Activated CD4-positive, alpha-beta T cell treated with anti-CD3 and anti-CD28 coated beads for 1 hour (primary cell): ENCODE measurements at places on chromosomes 3 and 15.

DNA sequence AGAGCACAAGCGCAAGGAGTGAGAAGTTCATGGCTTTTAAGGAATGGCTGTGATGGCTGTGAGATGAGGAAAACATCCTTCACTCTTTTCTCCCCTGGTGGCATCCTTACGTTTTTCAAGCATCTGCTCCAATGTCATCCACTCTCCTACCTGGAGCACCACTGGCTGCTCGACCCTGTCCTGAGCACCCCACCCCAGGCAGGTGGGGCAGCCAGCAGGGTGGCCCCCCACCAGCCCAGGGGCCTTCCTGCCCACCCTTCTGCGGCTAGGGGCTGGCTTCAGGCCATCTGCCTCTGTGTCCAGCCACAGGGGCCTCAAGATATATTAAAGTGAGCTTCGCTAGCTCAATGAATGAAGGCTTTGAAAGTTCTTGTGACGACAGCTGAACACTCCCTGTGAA, 56.1 kb downstream of the ATP10A start:
- DNase-seq: no peak

- no peak for DNase-seq
Measured at GRCh38 chr3:100902572-100902971, 90.6 kb downstream of the ABI3BP start.

DNA sequence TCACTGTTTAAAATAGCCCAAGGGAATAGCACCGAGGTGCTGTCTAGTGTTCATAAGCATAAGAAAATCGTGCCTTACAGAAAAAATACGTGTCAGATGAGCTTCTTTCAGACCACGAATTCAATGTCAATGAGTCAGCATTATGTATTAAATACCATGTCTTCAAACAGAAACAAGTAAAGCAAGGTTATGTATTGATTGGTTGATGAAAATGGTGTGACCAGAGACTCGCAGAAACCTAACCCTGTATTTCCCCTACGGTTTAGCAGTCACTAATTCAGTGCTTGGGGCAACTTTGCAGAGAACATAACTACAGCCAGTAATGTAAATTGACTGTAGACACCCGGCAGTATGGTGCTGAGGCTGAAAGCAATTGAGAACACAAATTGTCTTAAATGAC, 307.7 kb downstream of the IL5RA start:
- no peak for DNase-seq

- no peak for DNase-seq
Measured at GRCh38 chr3:188488801-188489200, 334.8 kb downstream of the LPP start.

DNA sequence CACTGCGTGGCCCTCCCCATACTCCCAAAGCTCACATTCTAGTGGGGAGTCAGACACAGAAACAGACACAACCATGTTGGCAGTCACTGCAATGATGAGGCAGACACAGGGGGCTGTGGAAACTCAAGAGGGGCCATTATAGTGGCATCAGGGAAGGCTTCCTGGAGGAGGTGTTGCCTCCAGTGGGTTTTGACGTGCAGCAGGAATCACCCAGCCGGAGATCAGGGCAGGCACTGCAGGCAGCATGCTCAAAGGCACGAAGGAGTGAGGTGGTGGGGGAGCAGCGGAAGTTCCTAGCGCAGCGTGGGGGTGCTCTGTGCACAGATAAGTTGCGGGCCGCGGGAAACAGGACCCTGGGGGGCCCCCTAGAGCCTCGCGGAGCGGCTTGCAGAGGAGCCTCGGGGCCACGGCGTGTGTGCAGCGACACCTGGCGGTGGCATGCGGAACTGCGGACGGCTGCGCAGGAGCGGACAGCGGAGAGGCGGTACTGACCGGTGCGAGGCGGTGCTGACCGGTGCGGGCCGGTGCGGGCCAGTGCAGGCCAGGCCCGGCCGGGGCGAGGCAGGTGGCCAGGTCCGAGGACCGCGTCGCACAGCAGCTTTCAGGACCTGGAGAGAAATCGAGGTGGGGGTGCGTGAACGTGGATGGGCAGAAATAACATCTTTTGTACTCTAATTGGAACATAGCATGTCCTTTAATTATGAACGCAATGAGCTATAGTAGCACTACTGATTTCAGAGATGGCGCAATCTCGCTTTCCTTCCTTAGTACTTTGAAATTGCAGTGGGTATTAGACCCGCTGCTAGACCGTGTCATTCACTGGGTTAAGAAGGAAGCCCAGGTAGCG, 101.5 kb downstream of the FBLN2 start:
- peak; percentile 62 for DNase-seq

DNA sequence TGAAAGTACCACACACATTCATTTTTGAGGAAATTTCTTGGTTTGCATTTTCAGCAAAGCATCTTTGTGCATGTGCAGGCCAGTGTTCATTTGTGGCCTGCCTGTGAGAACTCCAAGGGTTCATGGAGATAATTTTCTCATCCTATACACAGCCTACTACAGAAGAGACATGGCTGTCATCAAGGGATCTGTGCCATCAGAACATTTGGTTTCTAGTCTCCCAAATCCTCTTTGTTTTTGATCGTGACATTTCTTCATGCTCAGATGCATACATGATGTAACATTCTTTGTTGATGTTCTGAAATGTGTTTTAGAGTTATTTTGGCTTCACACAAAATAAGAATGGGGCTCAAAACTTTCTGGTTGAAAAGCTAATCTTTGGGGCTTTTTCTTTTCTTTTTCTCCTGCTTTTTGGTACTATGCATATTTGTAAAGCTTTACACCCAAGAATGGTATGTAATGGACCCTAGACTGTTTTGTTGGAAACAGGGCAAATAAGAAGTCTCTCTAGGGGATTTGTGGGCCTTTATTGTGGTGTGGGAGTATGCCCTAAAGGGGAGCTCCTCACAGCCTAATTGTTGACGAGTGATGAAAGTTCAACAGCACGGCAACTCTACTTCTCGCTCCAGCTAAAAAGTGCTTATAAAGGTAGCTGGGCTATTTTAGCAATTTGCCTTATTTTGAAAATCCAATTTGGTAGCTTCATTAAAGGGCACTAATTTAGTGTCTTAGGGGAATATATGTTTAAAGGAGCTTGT, 3.2 kb upstream of the ARPP21 start:
- no peak for DNase-seq

- no peak for DNase-seq
Measured at GRCh38 chr15:78071383-78071782, 6.1 kb downstream of the TBC1D2B start.

GRCh38 chr3:34239287-34239686, 440.9 kb downstream of the PDCD6IP start:
- no peak for DNase-seq

DNA sequence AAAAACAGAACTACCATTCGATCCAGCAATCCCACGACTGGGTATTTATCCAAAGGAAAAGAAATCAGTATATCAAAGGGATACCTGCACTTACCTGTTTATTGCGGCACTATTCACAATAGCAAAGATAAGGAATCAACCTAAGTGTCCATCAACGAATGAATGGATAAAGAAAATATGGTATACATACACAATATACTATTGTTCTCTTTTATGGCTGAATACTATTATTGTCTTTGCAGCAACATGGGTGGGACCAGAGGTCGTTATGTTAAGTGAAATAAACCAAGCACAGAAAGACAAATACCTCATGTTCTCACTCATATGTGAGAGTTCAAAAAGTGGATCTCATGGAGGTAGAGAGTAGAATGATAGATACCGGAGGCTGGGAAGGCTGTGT, 118.3 kb upstream of the FAM3D start:
- DNase-seq: no peak

DNA sequence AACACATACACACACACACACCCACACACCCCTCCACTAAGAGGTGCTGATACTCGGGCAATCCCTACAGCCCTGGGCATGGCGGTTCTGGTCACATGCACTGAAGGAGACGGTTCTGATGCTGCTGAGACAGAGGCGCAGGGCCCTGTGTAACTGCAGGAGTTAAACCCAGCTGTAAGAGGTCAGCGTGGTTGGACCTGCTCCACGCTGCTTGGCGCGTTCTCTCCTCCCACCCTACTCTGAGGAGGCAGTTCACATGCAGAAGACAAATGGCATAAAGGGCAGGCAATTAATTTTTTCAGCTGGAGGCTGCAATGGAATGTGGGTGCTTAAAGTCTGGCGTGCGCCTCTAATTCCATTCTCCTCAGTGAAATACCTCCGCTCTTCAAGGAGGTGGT, 35.2 kb downstream of the GRK7 start:
- DNase-seq: no peak

GRCh38 chr3:175378348-175378747, 519.2 kb downstream of the NAALADL2 start:
- DNase-seq: no peak

DNA sequence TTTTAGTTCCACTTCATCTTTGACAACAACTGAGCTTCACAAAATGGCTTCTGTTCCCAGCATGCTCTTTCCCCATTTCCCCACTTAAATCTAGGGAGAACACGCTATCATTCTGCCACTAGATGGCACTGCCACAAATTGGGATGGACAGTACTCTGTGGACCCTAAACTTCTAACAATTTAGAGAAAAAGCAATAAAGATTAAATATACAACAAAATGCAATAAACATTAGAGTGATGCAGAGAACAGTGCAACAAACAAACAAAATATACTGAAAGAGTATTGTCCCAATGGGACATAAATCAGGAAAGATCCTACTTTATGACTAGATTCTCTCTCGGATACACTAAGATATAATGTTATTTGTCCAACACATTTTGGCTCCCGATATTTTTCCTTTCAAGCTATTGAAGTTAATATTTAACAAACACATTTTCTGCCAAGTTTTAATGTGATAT, 169.7 kb upstream of the TMCO5A start:
- no peak for DNase-seq

DNA sequence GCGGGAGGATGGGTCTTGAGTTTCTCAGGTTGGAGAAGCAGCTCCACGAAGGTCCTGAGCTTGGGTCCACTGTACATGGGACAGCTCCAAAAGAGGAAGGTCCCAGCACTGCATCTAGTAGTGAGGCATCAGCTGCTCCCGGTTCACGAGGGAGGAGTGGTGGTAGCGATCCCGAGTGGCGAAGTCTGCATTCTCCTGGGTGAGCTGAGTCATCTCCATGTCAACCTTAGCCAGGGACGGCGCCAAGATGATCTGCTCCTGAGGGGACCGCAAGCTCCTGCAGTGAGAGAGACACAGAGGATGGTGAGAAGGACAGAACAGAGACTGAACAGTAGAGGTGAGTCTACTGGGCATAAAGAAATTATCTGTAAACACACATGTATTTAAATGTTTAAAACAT, 28.0 kb upstream of the HEG1 start:
- no peak for DNase-seq

DNA sequence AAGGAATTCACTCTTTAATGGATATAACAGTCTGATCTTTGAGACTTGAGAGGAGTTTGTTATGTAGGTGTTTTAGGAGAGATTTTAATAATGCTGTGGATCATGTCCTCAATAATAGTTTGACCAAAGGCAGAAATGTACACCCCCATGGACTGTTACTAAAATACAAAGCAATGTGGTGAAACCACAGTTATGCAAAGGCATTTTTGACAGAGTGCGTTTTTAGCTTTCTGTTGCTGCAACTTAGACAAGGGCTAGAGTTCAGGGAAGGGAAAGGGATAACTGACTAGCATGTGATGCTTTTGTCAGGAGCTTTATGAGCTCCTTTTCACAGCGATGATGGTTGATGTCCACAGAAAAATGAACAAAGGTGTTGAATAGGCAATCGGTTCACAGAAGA, 3.6 kb upstream of the STARD5 start:
- no peak for DNase-seq
